ENCODE measurements at places on chromosomes 3 and 15. TPM values are rescaled to one million over a fixed set of nuclear protein-coding genes. Genes with fewer than 3 reads are reported as not detected.

GRCh38 chr3:53808496-53808895, 37.7 kb downstream of the CHDH start:
- no peak for DNase-seq

GRCh38 chr3:133300102-133300501, 99.8 kb upstream of the BFSP2 start:
- no peak for DNase-seq

- no peak for DNase-seq
Observed at GRCh38 chr15:82305621-82306048, 43.0 kb downstream of the SAXO2 start.

DNA sequence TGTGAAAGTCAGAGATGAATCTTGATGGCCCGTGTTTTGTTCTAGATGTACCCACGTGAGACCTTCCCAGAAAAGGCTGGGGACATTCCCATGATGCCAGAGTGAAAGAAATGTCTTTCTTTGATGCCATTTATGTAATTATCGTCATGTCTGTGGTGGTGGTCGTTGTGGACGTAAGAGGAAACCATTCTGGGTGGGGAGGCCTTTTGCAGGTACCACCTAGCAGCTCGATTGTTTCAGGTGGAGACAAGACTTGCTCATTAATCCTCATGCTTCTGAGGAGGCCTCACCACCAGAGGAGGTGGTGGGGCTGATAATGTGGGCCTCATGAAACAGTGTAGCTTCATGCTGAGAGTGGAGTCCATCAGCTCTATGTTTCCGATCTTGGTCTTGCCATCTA, 58.1 kb upstream of the USP3 start:
- no peak for DNase-seq

- DNase-seq, result no peak
Observed at GRCh38 chr3:9746330-9746729, 3.4 kb upstream of the OGG1 start.

GRCh38 chr3:176855901-176856486, 341.3 kb downstream of the TBL1XR1 start:
- DNase-seq, result no peak

DNA sequence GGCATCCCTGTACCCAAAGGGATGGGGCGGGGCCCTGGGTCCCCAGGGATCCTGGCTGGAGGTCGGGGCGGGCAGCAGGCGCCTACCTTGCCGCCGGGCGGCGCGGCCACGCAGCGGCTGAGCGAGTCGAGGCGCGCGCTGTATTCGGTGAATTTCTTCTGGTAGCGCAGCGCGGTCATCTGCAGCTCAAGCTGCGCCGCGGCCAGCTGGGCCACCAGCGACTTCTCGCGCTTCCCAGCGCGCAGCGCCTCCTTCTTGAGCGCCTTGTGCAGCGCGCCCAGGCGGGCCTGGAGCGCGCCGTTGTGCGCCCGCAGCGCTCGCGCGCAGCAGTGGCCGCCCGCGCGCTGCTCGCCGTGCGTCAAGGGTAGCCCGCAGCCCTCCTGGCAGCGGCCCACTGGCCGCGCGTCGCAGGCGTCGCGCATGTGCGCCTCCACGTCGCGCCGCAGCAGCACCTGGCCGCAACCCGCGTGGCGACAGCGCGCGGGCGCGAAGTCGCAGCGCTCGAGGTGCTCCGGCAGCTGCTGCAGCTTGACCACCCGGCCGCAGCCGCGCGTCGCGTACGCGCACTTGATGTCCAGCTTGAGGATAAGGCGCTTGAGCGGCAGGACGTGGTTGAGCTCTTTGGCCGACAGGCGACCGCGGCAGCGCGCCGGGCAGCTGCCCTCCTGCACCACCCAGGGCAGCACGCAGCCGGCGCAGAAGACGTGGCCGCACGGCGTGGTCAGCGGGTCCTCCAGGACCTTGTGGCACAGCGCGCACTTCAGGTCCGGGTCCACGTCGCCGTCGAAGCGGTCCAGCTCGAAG, 522 bp downstream of the PDZRN3 start:
- no peak for DNase-seq

DNA sequence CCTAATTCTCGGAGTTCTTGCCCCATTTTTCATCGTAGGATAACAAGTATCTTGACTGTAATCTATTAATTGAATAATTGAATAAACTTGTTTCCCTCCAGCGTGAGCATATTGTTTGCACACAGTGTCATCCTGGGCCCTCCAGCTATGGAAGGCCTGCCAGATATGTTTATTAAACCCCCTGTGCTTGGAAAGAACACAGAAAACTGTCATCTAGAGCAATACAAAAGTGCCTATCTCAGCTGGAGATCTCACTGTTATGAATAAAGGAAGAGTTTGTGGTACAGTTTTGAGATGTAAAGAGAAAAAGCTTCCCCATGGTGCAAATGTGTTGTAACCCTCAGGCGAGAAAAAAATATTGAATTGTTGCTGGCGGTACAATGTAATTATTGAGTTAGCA, 405.9 kb downstream of the SOX2 start:
- no peak for DNase-seq

DNA sequence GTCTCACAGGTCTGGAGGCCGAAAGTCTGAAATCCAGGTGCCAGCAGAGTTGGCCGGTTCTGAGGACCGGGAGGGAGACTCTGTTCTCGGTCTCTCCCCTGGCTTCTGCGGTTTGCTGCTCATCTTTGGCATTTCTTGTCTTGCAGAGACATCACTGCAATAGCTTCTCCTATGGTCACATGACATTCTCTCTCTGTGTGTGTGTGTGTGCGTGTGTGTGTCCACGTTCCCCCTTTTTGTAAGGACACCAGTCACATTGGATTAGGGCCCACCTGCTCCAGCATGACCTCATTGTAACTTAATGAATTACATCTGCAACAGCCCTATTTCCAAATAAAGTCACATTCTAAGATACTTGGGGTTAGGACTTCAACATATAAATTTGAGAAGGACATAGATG, 12.4 kb upstream of the ATP10A start:
- no peak for DNase-seq

CHRNB4 gene
- total RNA-seq, result 0.53 TPM

CFAP100 gene
- total RNA-seq, result not detected

Measured in urinary bladder (tissue), 4 donors.